ENCODE measurements at places on chromosomes 2 and 18.

GRCh38 chr2:186590759-186591505, 1.1 kb downstream of the ITGAV start:
- DNase-seq = no peak

DNA sequence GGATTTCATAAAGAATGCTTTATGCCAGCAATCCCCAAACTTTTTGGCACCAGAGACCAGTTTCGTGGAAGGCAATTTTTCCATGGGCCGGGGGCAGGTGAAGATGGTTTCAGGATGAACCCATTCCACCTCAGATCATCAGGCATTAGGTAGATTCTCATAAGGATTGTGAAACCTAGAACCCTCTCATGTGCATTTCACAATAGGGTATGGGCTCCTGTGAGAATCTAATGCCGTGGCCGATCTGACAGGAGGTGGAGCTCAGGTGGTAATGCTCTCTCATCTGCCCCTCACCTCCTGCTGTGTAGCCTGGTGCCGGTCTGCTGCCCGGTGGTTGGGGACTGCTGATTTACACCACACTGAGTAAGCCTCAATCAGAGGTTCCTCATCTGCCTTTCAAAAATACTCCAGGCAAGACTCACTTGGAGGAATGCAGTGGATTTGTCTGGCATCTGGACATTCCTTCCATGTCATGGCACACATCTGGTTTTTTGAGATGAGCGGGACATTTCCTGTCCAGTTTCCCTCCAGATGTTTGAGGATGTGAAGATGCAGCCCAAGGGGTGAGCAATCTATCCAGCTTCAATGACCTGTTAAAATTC, 185.8 kb downstream of the VAPA start:
- DNase-seq = no peak

DNA sequence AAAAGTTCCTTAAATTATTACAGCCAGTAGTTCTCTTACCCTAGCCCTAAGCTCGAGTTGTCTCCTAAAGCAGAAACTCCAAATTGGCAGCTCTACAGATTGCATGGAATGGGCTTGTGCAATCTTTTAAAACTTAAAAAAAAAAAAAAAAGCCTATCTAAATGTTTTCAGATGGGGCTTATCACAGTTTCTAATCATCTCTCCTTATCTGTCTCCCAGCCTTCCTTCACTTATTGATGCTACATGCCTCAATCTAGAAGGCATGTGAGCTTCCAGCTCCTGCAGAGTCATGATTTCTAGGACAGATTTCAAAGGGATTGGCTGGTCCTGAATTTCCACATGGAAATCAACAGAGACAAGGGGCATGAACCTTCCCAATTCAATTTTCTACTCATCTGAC, 33.1 kb upstream of the PELI1 start:
- no peak for DNase-seq

DNA sequence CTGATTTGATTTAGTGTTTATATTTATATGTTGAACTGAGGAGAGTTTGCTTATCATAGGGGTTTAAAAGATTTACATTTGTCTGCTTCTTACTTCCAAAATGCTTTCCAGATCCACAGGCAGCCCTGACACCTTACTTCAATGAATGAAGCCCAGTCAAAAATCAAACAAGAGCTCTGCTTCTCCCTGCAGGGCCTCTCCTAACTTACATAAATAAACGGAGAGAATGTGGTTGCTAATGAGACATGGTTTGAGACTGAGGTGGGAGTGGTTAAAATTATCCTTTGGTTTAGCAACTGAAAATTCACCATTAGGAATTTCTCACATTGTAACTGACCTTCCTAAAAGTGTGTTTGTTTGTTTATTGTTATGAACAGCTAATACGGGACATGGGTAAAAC, 612.3 kb upstream of the FANCL start:
- DNase-seq = no peak

DNA sequence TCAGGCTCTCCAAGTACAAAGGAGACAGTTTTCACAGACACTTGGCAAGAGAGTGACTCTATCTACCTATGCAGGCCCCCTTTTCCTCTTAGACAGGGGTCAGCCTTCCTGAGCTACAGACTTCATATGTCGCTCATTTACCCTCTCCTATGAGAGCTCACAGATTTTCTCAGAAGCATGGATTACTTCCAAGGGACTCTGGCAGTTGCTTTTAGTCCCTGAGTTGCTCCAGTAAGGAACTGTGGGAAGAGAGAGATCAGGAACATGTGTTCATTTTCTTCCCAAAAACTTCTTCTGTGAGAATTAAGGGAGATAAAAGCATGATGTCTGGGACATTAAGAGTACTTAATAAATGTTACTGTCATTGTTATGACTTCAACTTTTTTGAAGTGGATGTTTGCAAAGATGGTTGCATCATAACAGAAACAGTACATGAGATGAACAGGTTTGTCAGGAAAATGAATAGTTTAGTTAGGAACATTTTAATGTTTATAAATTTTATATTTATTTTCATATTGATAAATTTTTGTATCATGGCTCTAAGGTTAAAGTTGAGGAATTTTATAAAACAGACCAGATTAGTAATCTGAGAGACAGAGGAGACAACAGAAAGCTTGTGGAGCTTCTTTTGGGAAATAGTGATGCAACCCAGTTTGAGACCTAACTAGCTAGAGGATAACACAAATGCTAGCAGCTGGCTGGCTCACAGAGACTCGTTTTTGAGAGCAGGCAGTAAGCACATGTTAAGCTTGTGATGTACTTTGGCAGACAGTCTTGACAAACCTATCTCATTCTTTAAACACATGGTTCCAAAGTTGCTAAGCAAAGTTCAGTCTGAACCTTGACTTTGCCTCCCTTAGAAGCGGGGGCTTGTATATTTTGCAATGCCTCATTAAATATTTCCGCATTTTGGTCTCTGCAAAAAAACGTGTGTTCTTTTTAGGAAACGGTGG, 21.7 kb upstream of the UGP2 start:
- no peak for DNase-seq

GRCh38 chr2:210955591-210955990, 399.2 kb downstream of the CPS1 start:
- DNase-seq = no peak

- no peak for DNase-seq
These were observed 26.2 kb downstream of the ADI1 start for GRCh38 chr2:3492951-3493614.

DNA sequence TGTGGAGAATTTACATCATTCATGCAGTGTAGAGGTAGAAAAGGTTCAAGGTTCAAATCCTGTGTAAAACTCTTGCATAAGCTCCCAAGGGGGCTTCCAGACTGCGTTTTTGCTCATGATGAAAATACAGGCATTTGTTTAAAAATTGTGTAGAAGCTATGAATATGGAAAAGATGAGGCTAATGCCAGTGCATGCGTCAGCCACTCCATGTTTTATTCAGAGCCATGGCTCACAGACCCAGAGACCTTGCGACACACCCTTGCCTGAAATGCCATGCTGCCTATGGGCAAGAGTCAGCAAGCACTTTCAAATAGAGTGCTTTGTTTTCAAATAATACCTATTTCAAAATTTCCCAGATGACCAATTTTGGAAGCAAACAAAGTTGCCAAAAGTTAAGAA, 262.3 kb downstream of the TRIB2 start:
- DNase-seq = no peak

- peak; percentile 26 for DNase-seq
These were observed 7.2 kb downstream of the POMC start for GRCh38 chr2:25161055-25161781.

DNA sequence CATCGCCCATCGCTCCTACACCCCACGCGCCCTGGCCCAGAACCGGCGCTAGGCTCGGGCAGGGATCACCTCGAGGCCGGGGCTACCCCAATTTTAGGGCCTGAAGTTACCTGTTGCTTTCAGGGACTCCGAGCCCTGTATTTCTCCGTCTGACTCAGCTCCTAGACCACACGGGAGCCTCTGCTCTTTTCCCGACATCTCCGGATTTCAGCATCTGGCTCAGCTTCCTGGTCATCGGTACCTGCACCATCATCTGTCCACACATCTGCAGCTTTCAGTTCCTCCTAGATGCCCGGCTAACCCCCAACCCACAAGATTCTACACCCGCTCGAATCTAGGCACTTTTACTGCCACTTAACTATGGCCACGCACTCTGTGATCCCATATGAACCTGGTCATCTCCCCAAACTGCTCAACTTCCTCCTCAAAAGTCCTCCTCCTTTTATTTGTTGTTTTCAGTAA, 12.1 kb upstream of the HMSD start:
- DNase-seq = no peak

- no peak for DNase-seq
These were observed 78.9 kb downstream of the NRXN1 start for GRCh38 chr2:50953021-50953420.

DNA sequence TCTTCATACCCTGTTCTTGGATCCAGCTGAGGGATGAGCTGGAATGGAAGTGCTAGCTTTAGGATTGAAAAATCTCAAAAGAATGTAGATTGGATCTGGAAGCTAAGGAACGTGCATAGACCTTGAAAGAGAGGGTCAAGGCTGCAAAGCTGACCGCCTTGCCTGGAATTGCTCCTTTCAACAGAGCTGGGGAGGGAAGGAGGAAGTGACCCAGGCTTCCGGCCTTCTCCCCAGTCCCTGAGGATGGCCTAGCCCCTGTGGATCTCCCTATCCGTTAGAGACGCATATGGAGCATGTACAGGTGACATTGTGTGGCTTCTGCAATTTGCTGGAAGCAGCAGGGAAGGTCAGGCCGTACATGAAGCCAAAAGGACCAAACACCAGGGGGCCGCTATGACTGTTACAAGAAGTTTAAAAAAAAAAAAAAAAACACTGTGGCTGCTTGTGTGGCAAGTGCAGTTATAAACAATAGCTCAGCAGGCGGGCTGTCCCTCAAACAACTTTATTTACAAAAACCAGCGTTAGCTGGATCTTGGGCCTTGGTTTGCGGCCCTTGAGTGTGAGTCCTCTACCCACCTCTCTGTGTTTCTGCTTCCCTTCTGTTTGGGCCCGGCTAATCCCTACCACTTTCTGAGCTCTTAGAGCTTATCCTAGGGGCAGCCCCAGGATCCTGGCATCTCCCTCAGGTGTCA, 227.6 kb downstream of the SEPTIN10 start:
- no peak for DNase-seq

GRCh38 chr2:157486596-157487270, 42.8 kb upstream of the CYTIP start:
- no peak for DNase-seq

GRCh38 chr2:86048888-86049287, 56.8 kb downstream of the POLR1A start:
- DNase-seq = no peak

GRCh38 chr2:101147062-101147461, 4.1 kb downstream of the TBC1D8 start:
- DNase-seq = no peak

DNA sequence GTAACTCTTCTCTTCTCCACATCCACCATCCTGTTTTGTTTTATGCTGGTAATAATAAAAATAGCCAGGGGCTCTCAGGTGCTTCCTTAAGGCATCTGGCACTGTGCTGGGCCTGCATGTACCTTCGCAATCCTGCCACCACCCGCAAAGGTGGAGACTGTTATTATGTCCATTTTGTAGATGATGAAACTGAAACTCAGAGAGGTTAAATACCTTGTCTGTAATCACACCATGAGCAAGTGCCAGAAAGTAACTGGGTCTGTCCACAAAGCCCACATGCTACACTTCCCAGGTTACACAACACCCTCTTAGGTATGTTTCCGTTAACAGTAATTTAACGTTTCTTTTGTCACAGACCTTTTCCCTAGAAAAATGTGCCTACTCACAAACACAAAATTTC, 27.0 kb downstream of the NRP2 start:
- DNase-seq = no peak

DNA sequence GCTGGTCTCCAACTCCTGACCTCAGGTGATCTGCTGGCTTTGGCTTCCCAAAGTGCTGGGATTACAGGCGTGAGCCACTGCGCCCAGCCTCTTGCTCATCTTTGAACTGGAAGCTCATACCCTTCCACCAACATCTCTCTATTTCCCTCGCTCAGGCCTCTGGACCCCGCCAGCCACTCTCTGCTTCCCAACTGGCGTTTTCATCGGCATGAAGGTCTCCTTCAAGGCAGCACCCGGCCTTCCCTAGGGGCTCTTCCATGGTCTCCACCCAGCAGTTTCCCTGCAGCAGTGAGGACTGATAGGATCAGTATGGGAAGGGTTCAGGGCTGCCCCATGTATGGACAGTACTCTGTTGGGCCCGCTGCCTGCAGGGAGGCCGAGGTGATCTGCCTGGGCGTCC, 65.8 kb upstream of the HS6ST1 start:
- peak; percentile 2 for DNase-seq

GRCh38 chr2:83071914-83072313, 1387.2 kb downstream of the SUCLG1 start:
- no peak for DNase-seq

DNA sequence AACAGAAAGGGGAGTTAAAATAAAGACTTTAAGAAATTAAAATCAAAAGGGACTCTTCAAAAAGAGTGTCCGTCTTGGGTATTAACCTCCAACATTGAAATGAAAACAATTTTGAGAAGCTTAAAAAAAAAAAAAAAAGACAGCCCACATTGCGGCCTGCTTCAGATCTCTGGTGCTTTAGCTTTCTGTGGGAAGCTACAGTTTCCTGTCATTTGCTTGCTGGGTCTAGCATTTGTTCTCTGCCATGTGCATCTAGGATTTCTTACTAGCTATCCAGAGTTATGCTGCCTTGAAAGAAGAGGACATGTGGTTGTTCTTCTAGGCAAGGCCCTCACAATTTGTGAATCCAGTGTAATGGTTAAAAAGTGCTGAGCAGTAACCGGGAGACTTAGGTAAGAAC, 375.3 kb downstream of the SLC4A3 start:
- DNase-seq = no peak

- no peak for DNase-seq
These were observed 278.7 kb downstream of the FSIP2 start for GRCh38 chr2:186017278-186017677.

DNA sequence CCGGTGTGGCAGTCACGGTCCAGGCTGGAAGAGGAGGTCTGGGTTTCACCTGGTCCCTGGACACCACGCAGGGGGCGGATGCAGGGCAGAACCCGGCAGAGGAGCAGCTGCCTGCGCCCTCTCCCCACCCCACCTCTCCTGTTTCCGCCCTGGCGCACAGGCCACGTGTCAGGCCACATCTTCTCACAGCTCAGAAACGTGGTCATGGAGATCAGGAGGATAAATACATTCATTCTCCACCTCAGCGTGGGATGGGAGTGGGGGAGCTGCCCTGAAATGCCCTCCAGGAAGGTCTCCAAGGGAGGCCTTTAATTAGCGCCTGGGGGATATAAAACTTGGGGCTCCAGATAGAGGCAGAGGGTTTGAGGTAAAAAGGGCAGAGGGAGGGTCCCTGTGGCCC, 142.0 kb downstream of the KCTD1 start:
- no peak for DNase-seq

- DNase-seq = no peak
These were observed 319.5 kb upstream of the NXPH2 start for GRCh38 chr2:139099721-139100120.

GRCh38 chr18:2956056-2956455, 56.9 kb downstream of the LPIN2 start:
- DNase-seq = no peak
